Ovary (tissue), 10 donors: ENCODE measurements at places on chromosomes 11 and 22. TPM values are rescaled to one million over a fixed set of nuclear protein-coding genes. Genes with fewer than 3 reads are reported as not detected.

Gene RBM7
- 21.1 TPM for polyA plus RNA-seq

DNA sequence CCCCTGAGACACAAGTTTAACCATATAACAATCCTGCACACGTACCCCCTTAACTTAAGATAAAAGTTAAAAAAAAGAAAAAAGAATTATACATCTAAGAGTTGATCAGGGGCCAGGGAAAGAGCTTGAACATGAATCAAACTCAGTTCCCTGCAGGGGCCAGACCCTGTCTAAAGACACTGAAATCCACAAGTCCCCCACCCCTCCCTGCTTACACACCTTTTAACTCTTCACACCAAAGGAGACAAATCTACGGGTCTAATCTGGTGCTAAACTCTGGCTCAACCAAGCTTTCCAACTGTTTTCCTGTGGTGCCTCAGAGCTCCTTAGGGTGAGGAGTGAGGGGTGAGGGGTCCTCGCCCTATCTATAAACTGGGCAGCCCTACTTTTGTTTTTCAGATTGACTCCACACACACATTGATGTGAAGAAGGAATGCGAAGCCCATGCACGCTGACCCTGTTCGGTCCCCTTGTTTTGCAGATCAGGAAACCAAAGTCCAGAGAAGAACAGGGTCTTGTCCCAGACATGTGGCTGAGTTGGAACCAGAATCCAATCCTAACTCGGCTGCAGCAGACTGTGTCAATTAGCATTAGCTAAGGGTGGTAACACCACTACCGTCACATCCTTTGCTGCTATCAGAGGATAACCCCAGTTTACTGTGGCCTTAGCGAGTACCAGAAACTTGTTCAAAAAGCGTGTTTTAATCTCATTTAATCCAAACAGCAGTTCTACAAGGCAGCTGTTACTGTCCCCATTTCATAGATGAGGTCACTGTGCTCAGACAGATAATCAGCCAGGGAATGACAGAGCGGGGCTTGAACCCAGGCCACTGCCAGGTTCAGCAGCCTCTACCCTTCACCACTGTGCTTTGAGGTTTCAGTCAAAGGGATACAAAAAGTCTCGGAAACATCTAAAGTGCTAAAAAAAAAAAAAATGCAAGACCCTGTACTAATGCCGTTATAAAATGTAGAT, 145.2 kb upstream of the SYT13 start:
- DNase-seq: no peak

Gene CCDC73
- polyA plus RNA-seq: 1.5 TPM

Gene INSC
- 0.10 TPM for polyA plus RNA-seq

Gene MICALL1
- polyA plus RNA-seq: 7.9 TPM

GRCh38 chr22:50699001-50699755, 26.6 kb downstream of the SHANK3 start:
- DNase-seq: no peak

Gene EHF
- 0.06 TPM for polyA plus RNA-seq

DNA sequence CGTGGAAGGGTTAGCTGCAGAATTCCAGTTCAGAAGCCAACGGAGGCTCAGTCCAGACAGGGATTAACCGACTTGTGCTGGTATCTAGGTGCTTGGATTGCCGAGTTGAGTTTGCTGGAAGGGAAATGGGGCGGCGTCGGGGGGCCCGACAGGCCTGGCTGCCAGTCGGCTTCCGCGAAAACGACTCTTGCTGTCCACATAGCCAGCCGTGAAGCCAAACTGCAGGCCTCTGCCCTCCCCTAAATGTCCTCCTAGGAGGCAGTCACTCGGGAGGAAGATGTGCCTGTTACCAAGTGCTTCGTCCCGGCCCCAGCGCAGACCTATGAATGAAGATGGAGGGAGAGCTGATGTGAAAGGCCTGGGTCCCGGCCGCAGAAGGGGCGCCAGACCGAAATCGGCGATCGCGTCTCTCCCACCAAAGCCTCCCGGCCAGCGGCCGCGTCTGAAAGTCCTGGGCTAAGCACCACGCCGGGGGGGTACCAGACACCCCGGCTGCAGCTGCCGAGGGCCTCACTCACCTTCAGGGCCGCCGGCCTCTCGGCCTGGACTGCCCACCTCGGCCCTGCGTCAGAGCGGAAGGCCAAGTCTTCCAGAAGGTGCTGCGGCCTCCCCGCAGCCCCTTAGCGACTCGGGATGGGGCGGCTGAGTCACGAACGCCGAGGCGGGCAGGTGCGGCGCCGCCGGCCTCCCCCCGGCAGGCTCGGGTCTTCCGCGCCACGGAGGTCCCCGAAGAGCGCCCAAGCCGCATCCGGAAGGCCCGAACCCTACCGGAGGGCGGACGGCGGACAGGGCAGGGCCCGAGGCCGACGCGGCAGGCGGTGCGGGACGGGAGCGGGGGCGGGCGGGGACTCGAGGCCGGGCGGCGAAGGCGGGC, 7.5 kb downstream of the DPAGT1 start:
- peak; percentile 64 for DNase-seq

Gene FAM111B
- 0.25 TPM for polyA plus RNA-seq

DNA sequence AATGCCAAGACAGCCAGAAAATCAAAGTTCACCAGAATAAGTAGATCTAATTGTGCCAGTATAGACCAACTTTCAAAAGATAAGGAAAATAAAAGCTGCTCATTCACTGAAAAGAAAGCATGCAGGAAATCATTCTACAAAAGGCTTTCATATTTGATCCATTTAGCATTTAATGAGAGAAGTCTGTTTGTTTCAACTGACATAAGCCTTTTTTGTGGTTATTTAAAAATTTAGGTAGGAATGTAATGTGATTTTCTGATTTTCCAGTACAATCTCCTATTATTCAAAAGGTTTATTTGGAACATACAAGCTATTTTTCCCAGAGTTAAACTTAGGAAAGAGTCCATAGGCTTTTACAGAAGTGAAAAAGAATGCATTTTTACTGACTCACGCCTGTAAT, 92.7 kb downstream of the SBF2 start:
- no peak for DNase-seq

Gene SYT9
- polyA plus RNA-seq: 0.25 TPM

DNA sequence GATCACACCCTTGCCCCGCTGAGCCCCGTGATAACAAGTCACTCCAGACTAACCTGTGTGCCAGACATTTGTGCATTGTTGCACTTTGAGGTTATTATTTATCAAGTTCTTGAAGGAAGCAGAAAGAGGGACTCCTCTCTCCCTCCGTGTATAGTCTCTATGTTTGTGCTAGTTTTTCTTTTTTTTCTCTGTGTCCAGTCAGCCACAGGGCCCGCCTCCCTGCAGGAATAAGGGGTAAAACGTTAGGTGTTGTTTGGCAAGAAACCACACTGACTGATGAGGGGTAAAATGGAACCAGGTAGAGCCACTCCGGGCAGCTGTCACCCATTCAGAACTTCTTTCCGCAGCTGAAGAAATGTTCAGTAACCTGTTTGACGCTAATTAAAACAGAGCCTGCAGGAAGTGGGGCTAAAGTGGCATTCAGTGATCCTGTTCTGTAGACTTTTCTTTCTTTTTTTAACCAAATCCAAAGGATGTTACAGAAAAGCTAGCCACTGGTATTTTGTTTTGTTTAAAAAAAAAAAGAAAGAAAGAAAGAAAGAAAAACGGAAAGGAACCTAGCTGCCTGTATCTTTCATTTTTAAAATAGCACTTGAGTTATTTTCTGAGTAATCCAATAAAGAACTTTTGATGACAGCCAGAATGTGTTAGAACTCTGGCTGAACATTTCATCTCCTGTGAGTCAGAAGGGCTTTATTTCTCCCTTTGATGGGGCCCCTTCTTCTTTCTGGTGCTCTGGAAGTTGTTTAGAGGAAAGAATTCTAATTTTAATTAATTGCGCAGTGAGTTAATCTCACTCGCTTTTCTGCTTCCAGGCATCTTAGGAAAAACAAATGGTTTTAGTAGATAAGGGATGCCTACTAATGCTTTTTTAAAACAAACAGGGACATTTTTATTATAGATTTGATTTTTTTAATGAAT, 58.2 kb downstream of the COMMD9 start:
- DNase-seq: no peak

DNA sequence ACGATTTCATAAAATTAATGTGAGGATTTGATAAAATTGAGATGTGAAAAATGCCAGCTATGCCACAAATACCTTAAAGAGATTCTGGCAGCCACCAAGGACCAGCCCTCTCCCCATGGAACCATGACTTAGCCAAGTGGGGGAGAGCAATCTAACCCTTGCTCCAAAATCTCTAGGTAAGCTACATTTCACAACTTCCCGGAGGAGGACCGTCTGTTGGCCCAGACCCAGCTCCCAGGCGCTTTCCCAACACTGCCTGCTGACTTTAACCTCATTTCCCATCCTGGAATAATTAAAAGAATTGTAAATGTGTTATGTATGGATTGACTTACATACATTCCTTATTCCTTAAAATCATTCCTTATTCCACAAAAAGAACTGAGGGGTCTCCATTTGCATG, 47.5 kb upstream of the TENM4 start:
- peak; percentile 30 for DNase-seq

GRCh38 chr11:66543263-66544107, 2.4 kb downstream of the ZDHHC24 start:
- peak; percentile 48 for DNase-seq

Gene NXPE4
- polyA plus RNA-seq: 0.35 TPM

DNA sequence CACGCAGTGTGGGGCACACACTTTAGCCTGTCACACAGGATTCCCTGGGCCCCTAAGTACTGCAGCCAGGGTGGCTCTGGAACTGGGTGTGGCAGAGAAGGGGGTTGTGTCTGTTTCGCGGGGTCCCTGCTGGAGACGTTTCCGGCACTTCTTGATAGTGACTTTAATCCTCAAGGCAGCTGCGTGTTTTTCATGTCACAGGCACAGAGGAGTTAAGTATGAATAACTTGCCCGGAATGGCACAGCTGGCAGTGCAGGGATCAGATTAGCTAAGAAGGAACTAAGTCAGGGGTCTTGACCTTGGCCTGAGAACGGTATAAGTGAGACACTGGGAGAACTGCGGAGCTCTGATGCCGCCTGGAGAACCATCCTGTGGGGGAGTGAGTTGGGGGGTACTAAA, 7.5 kb upstream of the KRTAP5-7 start:
- no peak for DNase-seq

Gene ASCL2
- polyA plus RNA-seq: 0.10 TPM

DNA sequence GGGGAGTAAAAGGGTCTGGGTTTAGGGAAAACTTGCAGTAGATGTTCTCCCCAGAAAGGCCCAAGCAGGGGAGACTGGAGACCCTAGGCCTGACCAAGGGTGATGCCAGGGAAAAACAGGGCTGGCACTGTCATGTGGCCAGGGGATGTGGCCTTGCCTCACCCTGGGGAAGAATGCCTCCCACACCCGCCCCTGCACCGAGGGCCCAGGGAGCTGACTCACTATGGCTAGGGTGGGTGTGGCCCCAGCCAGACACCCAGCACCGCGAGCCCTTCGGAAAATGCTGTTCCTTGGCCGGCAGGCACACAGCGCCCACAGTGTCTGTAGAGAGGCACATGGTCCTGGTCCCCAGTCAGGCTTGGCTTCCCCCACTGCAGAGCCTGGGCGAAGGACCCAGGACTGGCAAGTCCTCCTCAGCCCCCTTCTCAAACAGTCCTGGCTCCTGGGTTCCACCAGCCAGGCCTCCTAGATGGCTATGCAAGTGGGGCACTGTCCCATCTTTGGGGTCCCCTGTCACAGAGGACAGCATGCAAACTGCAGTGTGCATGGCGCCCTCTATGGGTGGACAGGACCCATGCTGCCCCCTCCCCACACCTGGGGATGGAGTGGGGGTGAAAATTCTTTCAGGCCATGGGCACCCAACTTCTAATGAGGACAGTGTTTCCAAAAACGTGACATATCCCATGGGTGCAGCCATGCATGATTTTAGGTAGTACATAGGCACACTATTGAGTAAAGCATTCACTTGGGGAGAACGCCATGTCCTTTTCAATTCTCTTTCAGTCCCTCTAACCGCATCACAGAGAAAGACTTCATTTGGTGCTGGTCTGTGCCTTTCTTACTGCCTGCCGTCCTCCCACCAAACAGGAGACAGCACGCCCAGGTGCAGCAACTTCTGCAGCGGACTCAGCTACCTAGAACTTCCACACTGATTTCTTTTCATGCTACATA, 15.2 kb downstream of the TMPRSS5 start:
- no peak for DNase-seq

Gene SERHL2
- 14.3 TPM for polyA plus RNA-seq

Gene OR52I1
- not detected for polyA plus RNA-seq

DNA sequence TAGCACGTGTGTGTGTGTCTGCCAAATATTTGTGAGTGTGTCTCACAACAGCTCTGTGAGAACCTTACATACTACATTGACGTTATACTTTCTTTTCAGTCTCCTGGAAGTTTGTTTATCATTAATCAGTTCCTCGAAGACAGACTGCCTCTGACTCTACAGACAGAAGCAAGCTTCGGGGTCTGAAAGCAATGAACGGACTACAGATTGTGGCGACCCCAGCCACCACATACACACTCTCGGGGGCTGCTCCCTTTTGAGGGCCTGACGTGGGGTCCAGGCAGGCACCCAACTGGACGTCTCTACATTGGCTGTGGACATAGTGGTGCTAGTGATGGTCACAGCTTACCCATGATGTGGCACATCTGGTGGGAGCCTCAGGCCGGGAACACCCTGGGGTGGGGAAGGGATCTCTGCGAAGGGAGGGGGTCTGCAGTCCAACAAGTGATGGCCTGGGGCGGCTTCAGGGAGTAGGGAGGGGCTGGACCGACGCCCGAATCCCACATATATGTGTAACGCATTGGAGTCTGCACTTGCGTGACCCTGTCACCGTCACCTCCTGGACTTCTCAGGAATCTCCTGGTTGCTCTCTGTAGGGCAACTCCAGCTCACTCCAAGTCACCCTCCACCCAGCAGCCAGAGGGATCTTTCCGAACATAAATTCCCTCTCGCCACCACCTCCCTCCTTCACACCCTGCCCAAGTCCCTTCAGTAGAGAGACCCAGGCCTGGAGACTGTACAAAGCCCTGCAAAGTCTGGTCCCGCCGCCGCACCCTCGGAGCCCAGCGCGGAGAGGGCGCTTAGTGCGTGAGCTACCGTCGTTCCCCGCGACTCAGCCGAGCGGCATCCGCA, 30.4 kb upstream of the TRIM29 start:
- DNase-seq: no peak

Gene POGLUT3
- polyA plus RNA-seq: 38.2 TPM

Gene BBOX1
- polyA plus RNA-seq: 0.04 TPM

DNA sequence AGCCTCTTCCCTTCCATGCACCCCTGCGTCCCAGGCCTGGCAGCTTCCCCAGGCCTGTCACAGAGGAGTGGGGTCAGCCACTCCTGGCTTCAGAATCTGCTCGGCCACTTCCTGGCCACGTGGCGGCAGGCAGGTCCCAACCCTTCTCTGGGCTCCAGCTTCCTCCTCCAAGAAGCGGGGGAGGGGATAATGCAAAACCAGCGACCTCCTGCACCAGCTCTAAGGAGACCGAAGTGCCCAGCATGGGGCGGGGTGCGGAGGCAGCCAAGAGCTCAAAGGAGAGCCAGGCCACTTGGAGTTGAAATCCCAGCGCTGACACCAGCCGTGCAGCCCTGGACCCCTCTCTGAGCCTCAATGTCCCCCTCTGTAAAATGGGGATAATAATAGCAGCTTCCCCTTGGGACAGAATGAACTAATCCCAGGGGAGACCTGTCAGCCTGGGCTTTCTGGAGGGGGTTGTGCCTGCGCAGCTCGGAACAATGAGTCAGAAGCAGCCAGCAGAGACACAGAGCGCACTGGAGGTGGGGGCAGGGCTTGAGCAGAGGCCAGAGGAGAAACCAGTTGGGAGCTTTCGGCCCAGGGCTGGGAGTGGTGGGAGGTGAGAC, 22.8 kb upstream of the PICK1 start:
- peak; percentile 50 for DNase-seq

Gene PGA5
- polyA plus RNA-seq: 1.1 TPM
